ENCODE measurements at places on chromosomes 2 and 18. TPM values are rescaled to one million over a fixed set of nuclear protein-coding genes. Genes with fewer than 3 reads are reported as not detected.

Gene PKDCC
- not detected for total RNA-seq

Gene LONRF2
- 0.54 TPM for total RNA-seq

Gene SLC19A3
- not detected for total RNA-seq

Gene TXNDC2
- not detected for total RNA-seq

Gene VIT
- total RNA-seq, result not detected

All from T-helper 1 cell treated with Interleukin-12 subunit alpha and Interleukin-12 subunit beta and Interleukin-4 antibody, amounts not matched to agents 30 ng/mL and 1 ng/mL, for 36 hours (primary cell).